ENCODE measurements at places on chromosomes 7 and 10. TPM values are rescaled to one million over a fixed set of nuclear protein-coding genes. Genes with fewer than 3 reads are reported as not detected.

DNA sequence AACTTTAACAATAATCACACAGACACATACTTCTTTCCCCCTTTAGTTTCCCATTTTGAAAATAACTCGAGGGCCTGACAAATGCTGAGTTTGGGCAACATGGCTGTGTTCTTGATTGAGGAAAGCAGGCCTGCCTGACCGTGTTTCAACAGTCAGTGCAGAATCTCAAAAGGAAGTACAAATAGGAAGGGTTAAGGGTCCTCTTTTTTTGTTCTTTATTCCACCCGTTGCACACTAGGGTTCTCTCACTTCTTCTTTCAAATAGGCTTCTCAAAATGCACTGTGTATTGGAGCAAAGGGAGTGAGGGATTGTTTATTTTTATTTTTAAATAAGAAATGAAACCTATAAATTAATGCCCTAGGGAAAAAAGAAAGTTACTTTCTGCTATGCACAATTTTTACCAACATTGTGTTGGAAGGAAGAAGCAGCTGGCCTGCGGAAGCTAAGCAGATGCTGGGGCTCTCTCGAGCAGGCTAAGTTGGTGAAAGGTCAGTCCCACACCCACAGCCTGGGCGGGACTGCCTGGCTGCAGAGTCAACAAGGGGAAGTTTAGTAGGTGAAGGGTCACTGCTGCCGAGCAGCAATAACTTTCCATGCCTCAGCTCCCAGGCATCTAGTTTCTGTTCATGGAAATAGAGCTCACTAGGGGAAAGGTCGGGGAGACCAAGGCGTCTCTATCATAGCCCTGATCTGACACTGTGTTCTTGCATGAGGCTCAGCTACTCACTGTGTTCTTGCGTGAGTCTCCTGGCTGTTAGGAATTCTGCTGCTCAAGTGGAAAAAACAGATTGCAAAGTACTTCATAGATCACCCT is 12.2 kb upstream of the PDK4 start:
- DNase-seq: peak; percentile 88

DNA sequence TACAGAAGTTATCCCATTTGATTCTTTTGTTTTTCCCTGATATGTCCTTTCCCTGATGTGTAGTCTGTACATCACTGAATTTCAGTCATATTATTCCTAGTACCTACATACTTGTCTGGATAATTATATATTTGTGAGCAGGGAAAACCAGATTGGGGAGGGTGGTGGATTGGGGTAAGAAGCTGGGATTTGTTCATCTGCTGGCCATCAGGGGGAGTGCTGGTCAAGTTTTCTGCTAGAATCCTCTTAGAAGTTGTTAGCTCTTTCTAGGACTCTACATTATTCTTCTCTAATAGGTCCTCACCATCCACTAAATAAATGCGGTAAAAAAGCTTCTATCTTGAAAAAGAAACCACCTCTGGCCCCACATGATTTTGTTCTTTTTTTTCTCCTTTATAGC is 232.7 kb upstream of the TAC1 start:
- DNase-seq: peak; percentile 10

Gene HOXA11
- polyA plus RNA-seq: 40.7 TPM

GRCh38 chr7:6502886-6503285 is 48.4 kb downstream of the GRID2IP start:
- DNase-seq: no peak

Gene BAMBI
- polyA plus RNA-seq: 46.6 TPM

All from left renal pelvis (tissue), 4 donors.